ENCODE measurements at places on chromosomes 11 and 22. TPM values are rescaled to one million over a fixed set of nuclear protein-coding genes. Genes with fewer than 3 reads are reported as not detected.

CATSPERZ gene
- total RNA-seq, result not detected

ZNF280B gene
- total RNA-seq, result 2.6 TPM

CHRM1 gene
- not detected for total RNA-seq

CDC42EP1 gene
- total RNA-seq, result 0.13 TPM

DDIAS gene
- 16.8 TPM for total RNA-seq

PRODH gene
- not detected for total RNA-seq

UPK2 gene
- total RNA-seq, result not detected

P2RY2 gene
- not detected for total RNA-seq

UBQLNL gene
- total RNA-seq, result 0.23 TPM

Data from activated CD8-positive, alpha-beta T cell treated with anti-CD3 and anti-CD28 coated beads, Interleukin-2, amount 10 ng/mL, durations not matched to agents 7 days and 5 days (primary cell).